ENCODE measurements at places on chromosomes 7 and 10. TPM values are rescaled to one million over a fixed set of nuclear protein-coding genes. Genes with fewer than 3 reads are reported as not detected.

The FKBP6 gene
- not detected for total RNA-seq

The GRM3 gene
- total RNA-seq, result not detected

The GLI3 gene
- total RNA-seq, result not detected

The TRPV5 gene
- total RNA-seq, result not detected

The WNT8B gene
- not detected for total RNA-seq

The CRHR2 gene
- not detected for total RNA-seq

The AGBL3 gene
- total RNA-seq, result 3.6 TPM

The FAM25C gene
- not detected for total RNA-seq

The CTTNBP2 gene
- total RNA-seq, result not detected

The GPR26 gene
- total RNA-seq, result not detected

The SPOCK2 gene
- 142 TPM for total RNA-seq

The UNCX gene
- total RNA-seq, result not detected

The CLRN3 gene
- not detected for total RNA-seq

The UCN3 gene
- total RNA-seq, result not detected

The DGKB gene
- not detected for total RNA-seq

DNA sequence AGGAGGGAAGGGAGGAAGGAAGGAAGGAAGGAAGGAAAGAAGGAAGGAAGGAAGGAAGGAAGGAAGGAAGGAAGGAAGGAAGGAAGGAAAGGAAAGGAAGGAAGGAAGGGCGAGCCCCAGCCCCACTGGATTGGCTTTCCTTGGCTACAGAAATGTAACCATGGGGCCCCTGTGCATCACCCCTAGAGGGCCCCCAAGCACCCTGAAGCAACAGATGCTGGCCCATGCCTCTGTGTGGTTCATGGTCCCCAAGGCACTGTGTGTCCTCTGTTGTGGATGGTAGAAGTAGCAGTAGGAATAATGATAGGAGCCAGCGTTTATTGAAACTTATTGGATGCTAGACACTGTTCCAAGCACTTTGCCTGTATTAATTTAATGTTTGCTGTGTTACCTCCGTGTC, 116.6 kb upstream of the MACROH2A2 start:
- no peak for DNase-seq

GRCh38 chr7:56291-56913, 136.0 kb upstream of the FAM20C start:
- no peak for DNase-seq

- no peak for DNase-seq
Observed at GRCh38 chr7:42982604-42983115, 50.5 kb downstream of the MRPL32 start.

DNA sequence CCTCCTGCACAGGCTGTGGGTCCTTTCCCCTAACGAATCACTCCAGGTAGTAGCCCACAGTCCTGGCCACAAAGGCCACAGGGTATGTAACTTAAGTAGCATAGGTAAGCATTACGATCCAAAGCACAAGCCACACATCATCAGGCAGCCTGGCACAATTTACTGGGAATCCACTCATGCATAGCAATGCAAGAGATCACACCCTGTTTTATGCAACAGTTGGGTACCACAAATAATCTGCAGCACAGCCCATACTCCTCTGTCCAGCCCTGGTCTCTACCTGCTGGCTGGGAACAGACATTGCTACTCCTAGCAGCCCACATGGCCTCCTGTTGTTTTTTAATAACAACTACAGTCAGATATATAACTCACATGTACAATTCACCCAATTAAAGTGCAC, 34.3 kb downstream of the SRPK2 start:
- DNase-seq, result no peak

GRCh38 chr10:45580371-45581215, 92.0 kb downstream of the ZFAND4 start:
- DNase-seq, result peak; percentile 35

DNA sequence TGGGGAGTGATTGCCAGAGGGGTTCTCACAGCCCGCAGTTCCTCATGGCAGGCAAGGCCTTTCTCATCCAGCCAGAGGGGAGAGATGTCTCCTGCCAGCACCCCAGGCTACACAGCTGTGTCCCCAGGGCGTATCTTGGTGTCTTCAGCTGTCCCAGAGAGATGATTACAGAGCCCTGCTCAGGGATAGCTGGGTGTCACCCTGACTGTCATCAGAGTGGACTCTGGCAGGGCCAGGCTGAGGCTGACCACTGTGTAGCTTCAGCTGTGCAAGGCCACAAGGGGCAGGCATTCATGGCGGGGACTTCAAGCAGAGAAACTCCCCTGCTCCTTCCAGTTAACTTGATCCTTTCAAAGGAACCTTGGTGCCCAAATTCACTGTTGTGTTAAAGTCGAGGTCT, 124.2 kb downstream of the RGS10 start:
- DNase-seq, result no peak

DNA sequence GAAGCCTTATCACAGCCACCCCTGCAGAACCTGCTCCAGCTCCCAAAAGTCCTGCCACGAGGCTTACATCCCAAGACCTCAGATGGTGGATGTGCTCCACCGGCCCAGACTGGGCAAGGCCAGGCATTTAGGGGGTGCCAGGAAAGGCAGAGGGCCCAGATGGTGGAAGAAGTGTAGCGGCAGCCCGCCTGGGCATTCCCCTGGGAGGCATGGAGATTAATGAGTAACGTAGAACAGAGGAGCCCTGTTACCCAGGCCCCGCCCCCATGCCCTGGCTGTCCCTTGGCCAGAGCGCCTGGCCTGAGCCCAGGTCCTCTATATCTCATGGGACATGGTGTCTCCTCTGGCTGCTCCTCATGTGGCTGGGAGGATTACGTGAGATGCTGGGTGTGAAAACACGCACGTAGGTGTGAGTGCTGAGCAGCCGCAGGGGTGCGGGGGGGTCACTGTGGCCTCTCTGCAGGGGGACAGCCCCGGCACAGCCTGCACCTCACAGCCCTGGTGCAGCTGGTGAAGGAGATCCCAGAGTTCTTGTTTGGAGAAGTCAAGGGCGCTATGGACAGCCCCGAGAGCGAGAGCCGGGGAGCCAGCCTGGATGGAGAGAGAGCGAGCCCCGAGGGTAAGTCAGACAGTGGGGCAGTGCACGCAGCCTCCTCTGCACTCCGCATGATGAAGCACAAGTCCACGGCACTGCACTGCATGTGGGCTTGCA, 52.9 kb downstream of the ZNF467 start:
- no peak for DNase-seq

DNA sequence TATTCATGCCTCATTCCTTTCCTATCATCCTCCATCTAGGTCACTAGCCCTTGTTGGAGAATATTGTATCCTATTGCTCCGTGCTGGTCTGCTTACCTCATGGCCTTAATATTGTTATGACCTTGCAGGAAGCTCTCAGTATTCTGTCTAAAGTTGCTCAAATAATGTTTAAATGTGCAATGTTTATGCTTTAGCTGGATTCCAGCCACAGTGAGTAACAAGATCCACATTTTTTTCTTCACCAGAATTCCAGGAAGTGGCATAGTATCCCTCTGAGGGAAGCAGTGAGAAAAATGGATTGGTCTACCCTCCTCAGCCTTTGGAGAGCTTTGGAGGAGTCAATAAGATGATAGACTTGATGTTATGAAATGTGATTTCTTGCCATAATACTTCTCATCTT, 402.6 kb downstream of the NRG3 start:
- no peak for DNase-seq

DNA sequence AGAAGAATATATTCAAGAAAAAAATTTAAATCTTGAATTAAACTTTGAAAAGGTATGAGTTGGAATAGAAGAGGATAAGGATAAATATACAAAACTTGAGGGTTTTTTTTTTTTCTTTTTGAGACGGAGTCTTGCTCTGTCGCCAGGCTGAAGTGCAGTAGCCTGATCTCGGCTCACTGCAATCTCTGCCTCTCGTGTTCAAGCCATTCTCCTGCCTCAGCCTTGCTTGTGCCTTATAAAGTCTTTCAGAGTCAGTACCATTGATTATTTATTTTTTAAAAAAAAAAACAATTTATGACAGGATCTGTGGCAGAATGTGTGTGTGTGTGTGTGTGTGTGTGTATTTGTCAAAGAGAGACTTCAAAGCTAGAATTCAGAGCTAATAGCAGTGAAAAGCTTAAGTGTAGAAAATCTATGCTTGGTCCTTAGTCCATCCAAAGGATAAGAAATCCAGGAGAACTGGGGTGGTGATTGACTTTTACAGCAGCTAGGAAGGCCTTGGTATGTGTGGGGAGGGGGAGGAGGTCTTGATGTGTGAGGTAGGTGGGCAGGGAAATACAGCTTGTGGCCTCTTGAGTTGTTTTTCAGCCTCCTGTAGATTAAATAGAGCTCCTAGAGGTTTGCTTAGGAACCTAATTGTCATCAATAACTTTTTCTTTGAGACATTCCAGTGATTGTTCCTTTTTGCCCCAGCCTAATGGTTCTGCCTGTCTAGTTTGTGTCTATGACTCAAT, 2.4 kb downstream of the HECTD2 start:
- DNase-seq, result no peak

DNA sequence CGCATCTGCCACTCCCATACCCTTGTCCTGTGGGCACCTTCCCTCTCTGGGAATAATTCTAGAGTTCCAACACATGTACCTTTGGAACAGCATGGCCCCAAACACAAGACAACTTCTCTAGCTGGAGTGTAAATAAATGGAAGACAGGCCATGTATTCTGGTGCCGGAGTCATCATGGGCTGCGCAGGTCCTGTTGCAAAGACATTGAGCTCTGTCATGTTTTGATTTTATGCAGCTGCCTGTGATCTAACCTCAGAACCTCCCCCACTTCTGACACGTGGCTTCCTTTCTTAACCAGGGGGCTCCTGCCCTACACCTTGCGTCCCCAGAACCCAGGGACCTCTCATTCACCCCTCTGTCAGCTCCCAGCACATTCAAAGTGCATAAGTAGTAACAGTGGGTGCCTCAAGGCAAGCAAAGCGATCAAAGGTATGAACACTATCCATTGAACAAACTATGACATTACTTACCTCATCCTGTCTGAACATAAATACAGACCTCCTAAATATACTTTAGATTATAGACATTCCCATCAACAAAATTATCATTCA, 219.9 kb downstream of the FGFR2 start:
- no peak for DNase-seq

DNA sequence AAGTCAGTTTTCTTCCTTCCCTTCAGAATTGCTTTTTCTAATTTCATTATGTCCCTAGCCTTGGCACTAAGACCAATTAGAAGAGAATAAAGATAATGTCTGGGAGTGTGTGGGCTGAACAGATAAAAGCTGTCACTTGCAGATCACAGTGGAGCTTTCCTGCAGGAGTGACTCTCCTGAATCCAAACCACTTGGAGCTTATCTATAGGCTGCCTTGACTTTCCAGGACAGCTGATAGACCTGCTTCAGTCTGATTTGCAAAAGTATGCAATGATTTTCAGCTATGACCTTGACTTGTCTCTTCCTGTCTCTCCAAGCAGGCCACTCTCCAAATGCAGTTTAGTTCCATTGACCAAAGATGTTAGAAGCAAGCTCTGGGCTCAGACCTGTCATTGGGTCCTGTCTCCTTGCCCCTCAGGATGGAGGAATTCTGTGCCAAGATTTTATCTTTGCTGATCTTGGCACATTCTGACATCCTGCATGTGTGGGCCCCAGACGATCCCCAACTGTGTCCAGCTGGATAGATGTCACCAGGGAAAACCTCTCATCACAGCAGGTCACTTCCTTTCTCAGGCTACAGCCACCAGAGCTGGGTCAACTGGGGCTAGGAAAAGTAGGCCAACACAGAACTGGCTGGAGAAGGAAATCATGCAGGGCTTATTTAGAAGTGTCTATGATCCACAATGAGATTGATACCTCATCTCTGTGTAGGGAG, 120.9 kb upstream of the ZNF438 start:
- DNase-seq, result no peak

- DNase-seq, result no peak
Observed at GRCh38 chr7:24402655-24403054, 118.7 kb downstream of the NPY start.

- no peak for DNase-seq
Observed at GRCh38 chr10:92901819-92902251, 53.5 kb downstream of the EXOC6 start.

- no peak for DNase-seq
Observed at GRCh38 chr10:96986200-96986856, 154.2 kb downstream of the LCOR start.

DNA sequence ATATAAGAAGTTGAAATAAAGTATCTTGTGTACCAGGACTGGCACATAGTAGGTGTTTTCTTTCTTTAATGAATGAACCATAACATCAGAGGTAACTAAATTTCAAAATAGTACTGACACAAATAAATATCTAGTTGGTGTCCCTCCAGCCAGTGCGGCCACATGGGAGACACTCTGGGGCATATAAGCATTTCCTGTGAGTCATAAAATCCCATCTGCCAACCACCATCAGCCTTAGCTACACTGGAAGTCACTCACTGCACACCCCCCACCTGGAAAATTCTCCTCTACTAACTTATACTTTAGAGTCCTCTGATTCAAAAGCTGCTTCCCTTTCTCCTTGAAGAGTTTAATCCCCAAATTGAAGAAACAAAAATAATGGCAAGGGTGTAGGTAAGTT, 32.5 kb downstream of the DYDC1 start:
- DNase-seq, result no peak

GRCh38 chr7:75957021-75957736, 37.2 kb downstream of the TMEM120A start:
- no peak for DNase-seq

GRCh38 chr10:48670978-48671913, 13.4 kb upstream of the WDFY4 start:
- peak; percentile 10 for DNase-seq

DNA sequence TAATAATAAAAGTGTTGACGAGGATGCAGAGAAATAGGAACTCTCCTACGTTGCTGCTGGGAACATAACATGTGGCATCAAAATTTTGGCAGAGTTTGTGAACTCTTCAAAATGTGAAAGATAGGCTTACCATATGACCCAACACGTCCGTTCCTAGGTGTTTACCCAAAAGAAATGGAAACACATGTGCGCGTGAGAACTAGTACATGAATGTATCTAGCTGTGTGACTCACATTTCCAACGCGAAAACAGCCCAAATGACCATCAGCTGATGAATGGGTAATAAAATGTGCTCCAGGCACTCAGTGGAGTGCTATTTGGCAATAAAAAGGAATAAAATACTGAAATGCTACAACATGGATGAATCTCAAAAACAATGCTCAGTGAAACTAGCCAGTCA, 10.4 kb upstream of the ELFN1 start:
- no peak for DNase-seq

GRCh38 chr7:25862261-25863004, 289.6 kb upstream of the NFE2L3 start:
- DNase-seq, result peak; percentile 96

GRCh38 chr7:3791327-3791726, 490.3 kb downstream of the SDK1 start:
- DNase-seq, result no peak

DNA sequence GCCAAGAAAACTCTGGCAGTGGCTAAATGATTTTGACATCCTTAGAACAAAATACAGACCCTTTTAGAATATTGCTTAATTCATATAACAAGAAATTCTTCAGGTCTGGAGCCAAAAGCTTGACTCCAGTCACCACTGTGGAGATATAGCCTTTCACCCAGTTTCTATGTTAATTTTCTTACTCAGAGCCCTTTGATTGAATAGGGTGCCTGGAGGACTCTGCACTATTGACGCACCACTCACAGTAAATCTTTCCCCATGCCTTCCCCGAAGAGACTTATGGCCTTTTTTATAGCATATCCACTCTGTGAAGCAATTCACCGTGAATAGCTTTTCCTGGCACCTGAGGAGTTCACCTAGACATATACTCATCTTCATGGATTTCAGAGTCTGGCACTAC, 613.8 kb downstream of the ZWINT start:
- no peak for DNase-seq

- DNase-seq, result no peak
Observed at GRCh38 chr7:151873402-151873965, 3.4 kb downstream of the PRKAG2 start.
